Activated CD4-positive, CD25-positive, alpha-beta regulatory T cell treated with anti-CD3 and anti-CD28 coated beads, Interleukin-2, amount 50 U/mL, for 16 hours (primary cell): ENCODE measurements at places on chromosomes 6 and 20.

DNA sequence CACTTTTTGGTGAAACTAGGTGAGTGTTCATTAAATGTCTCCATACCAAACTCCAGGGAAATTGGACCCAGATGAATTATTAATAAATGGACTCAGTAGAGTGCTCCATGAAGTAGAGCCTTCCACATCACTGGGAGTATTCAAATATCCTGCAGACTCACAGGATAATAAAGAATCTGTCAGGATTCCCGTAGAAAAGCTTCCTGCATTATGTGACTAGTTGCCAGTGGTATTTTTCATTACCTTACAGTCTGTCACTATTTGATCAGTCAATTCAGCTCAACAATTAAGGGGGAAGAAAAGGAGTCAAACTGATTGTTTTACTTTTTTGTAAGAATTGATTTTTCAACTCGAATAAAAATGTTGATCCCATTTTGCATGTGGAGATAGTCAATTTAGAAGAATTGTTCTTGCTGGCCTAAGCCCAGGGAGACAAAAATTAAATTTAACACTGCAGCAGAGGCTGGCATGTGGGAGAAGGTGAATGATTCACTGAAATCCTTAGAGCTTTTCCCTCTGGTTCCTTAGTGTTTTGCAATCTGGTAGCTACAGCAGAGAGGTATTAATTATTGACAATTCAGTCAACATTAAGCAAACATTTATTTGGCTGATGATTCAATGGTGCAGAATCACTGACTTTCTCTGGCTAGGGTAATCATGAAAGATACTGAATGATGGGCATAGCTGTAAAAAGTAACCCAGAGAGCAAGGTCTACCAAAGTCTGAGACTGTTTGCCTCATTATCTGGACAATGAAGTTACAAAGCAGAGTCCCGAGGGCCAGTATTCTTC is 442.4 kb downstream of the CD83 start:
- DNase-seq: no peak

- DNase-seq: no peak
These were observed 91.4 kb downstream of the TAF4 start for GRCh38 chr20:61974357-61974665.

- no peak for DNase-seq
These were observed 85.8 kb upstream of the PREP start for GRCh38 chr6:105488516-105489215.

DNA sequence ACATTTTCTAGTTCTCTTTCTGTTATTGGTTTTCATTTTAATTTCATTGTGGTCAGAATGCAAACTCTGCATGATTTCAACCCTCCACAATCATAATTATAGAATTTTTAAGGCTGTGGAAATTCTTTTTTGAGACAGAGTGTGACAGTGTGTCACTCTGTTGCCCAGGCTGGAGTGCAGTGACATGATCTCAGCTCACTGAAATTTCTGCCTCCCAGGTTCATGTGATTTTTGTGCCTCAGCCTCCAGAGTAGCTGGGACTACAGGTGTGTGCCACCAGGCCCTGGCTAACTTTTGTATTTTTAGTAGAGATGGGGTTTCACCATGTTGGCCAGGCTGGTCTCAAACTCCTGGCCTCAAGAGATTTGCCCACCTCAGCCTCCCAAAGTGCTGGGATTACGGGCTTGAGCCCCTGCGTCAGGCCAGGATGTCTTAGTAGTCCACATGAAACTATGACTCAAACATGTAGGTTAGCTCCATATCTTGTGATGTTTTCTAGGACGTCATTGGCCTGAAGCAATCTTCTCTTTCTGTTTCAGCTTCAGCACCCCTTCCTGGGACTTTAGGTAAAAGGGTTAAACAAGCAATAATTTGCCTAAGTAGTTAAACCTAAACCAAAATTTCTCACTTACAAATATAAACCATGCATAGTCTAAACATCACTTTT is 47.4 kb upstream of the SAMD3 start:
- no peak for DNase-seq

DNA sequence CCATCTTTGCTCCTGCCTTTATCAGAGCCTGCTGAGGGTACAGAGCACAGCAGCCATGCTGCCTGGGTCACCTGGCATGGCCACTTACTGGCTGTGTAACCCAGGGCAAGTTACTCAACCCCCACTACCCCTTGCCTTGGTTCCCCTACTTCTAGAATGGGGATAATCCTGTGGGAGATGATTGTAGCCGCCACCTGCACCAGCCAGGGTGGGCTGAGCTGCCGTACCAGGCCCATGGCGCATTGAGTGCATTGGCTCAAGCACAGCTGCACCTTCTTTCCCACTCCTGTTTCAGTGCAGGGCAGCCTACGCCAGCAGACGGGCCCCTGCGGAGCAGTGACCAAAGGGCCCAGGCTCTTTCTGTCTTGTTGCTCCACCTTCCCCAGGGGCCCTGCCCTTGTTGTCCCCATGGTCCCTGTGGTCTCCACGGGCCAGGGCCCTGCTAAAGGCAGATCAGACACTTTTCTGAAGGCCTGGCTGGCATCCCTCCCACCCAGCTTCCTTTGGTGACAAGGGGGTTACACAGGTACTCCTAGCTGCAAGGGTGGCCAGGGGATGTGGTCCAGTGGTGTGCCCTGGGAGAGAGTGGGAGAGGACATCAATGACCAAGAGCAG is 159.4 kb upstream of the MLN start:
- no peak for DNase-seq

DNA sequence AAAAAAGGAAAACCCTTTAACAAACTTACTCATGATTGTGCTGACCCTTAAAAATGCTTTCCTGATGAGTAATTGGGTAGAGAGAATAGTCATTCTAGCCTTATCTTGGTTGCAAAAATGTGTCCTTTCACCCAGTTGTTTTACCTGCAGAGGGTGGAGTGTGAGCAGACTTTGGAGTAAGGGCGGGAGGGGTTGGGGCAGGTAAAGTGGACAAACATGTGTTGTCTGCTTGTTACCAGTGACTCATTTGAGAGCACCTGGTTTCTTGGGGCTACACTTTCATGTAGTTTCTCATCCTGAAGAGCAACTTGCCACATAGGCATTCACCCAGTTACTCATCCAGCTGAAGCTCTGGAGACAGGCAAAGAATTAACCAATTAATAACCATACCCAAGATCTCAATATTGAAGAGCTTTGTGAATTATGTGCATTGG is 121.1 kb downstream of the TNFRSF21 start:
- no peak for DNase-seq

- no peak for DNase-seq
These were observed 35.9 kb upstream of the HLA-G start for GRCh38 chr6:29791786-29792122.

- DNase-seq: no peak
These were observed 28.3 kb downstream of the TREM1 start for GRCh38 chr6:41258196-41258493.

DNA sequence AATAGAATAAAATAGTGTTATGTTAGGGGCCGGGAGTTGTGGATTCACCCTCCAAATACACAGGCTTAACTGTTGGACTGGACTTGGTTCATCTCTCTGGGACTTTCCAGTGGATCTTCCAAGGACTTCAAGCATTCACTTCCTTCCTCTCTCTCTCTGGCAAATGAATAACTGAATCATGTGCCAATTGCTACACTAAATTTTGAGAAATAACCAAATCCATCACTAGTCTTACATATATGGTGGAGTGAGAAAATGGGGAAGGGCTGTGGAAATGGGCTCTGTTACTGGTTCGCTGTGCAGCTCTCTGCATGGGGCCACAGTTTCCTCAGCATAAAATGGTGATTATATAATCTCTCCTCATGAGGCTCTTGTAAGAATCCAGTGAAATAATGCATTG is 6.8 kb upstream of the KIAA1755 start:
- DNase-seq: no peak

GRCh38 chr6:131387562-131388447 is 185.2 kb upstream of the ARG1 start:
- no peak for DNase-seq

DNA sequence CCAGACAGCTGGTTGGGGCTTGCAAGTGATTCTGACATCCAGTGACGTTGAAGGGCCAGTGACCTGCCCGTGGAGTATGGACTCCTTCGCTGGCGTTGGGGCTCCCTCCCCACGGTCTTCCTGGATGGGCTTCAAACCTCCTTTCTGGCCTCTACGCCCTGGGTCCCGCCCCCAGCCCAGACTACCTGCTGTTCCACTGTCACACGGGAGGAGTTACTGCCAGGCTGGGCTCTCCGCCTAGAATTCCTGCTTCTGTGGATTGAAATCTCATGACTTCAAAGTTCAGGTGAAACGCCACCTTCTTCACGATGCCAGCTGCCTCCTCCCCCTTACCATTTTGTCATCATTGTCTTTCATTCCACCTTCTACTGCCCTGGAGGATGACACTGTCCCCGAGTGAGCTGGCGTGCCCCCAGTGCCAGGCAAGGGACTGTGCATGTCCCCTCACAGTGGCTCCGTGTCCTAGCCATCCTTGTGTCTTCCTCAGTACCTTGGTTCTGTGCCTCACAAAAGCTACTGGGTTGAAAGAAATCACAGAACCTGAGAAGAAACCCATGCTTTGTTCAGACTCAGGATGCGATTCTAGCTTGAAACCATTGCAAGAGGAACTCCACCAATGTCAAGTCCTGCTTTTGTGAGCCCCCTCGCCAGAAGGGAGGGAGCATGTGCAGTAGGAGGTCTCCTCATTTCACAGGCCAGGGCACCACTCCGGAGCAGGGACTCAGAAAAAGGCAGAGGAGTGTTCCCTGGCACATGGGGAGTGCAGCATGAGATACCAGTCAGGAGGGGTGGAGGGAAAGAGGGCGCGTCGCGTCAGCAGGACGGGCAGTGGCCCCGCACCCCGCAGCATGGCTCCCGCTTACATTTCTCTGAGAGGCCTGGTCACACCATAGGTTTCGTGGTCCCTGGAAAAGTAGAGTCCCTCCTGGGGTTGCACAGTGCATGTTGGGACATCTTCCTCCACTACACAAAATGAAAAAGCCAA is 11.0 kb upstream of the IRF4 start:
- DNase-seq: no peak

DNA sequence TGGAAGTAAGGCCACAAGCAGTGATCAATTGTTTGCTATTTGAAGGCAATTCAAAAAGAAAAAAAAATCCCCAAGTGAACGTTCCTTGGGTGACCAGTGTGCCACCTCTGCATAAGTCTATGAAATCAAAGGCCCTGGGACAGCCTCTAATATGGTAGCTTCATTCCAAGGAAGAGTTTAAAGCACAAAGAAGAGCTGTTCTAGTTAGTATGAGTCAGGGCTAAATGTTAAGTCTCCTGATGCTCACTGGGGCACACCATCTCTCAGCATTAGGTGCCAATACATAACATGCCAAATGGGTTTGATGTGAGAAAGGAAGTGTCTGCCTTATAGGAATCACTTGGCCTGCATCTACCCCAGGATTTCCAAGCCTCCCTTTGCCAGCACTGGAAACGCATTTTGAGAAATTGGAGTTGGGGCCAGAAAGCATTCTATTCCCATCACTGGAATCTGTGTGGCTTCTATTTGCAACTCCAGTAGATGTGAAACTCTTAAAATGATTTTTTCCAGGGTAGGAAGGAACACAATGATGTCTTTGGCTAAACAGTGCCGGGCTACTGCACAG is 13.0 kb downstream of the UNC5CL start:
- no peak for DNase-seq

DNA sequence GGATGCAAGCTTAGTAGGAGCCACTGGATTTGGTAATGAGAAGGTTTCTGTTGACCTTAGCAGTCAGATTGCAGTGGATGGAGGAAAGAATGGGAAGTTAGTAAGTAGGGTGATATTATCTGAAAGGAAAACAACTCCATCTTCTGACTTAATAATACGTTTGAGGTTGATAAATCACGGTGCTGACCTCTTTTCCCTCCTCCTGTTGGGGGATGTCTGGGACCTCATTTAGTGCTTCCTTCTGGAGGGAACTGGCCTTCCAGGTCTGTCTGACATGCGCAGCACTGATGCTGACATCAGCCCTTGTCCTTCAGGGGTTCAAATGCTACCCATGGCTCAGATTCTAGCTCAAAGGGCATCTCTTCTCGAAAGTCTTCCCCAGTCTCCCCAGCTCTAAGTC is 48.2 kb upstream of the AKAP12 start:
- no peak for DNase-seq

GRCh38 chr6:91681296-91681695 is 1094.4 kb upstream of the MAP3K7 start:
- DNase-seq: no peak

GRCh38 chr20:7836076-7836475 is 104.2 kb downstream of the HAO1 start:
- no peak for DNase-seq

DNA sequence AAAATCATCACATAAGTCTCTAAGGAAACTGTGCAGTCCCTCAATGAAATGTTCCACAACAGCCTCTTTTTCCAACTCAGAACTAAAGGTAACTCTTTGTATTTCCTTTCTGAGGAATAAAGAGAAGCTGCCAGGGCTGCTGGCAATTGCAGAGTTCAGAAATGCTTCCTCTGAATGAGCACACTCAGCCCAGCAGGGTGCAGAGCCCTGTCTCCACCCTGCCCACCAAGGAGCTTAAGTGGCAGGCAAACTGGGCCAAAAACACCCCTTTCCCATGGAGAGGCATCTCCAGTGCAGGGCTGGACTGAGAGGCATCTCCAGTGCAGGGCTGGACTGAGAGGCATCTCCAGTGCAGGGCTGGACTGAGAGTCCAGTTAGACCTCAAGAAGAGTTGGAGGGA is 255.4 kb downstream of the GMPR start:
- no peak for DNase-seq

DNA sequence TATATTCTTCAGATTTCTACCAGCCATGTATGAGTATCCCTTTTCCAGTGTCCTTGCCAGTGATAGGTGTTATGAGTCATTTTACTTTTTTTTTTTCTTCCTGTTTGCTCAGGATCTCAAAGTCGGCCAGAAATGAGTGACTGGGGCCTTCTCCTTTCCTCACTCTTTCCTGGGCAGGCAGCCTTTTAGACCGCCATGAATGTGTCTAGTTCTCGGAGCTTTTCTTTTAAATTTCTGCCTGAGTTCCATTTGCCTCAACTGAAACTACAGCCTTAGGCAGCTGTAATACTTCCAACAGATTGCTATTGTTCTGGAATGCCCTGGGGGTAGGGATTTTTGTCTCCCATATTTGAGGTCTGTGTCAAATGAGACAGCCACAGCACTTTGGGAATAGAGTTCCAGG is 83.7 kb downstream of the STXBP5 start:
- DNase-seq: no peak
